Stimulated activated CD8-positive, alpha-beta memory T cell treated with anti-CD3 and anti-CD28 coated beads, Interleukin-7, amount 100 ng/mL, for 1 hour (primary cell): ENCODE measurements at places on chromosomes 6 and 20.

- peak; percentile 85 for DNase-seq
Measured at GRCh38 chr6:5260661-5261544, at the start of the genes FARS2 and LYRM4. FARS2 (plus strand) TSS chr6:5261513. LYRM4 (minus strand) TSS chr6:5260950; CDS start chr6:5260733, 217 bp downstream.

DNA sequence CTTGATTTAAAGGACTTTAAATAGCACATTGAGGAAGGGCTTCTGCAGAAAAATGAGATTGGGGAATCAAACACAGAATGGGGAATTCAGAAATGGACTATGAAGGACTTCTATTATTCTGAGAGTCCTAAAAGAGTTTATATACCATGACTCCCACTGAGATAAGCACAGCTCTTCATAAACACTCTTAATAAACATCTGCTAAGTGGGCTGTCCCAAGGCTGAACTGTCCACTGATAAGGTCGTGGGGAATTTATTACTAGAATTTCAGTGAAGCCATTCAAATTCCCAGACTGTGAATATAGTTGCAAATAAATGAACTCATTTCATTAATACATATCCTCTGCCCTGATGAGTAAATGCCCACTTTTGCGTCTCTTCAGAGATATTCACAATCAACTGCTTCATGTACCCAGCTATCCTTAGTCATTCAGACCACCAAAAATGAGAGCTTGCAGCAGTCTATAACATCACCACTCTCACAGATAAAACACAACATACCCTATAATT is 468.2 kb upstream of the RUNX2 start:
- no peak for DNase-seq

DNA sequence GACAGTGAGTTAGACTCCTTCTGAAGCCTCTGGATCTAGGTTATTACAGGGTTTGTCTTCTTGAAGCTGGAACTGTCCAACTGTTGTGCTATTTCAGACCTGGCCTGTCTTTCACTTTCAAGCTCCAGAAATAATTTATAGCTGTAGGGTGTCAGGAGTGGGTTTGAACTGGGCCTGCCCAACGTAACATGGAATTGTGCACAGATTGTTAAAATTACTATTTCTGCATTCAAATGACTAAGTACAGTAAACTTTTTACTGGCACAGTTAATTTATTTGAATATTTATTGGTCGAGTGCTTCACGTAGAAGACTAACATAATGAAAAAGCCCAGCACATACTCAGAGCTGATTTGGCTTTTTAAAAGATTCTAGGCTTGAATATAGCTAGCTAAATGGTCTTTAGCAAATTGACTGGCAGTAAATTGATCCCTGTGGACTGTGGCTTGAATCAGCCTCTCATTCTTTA is 74.3 kb downstream of the ARID1B start:
- no peak for DNase-seq

DNA sequence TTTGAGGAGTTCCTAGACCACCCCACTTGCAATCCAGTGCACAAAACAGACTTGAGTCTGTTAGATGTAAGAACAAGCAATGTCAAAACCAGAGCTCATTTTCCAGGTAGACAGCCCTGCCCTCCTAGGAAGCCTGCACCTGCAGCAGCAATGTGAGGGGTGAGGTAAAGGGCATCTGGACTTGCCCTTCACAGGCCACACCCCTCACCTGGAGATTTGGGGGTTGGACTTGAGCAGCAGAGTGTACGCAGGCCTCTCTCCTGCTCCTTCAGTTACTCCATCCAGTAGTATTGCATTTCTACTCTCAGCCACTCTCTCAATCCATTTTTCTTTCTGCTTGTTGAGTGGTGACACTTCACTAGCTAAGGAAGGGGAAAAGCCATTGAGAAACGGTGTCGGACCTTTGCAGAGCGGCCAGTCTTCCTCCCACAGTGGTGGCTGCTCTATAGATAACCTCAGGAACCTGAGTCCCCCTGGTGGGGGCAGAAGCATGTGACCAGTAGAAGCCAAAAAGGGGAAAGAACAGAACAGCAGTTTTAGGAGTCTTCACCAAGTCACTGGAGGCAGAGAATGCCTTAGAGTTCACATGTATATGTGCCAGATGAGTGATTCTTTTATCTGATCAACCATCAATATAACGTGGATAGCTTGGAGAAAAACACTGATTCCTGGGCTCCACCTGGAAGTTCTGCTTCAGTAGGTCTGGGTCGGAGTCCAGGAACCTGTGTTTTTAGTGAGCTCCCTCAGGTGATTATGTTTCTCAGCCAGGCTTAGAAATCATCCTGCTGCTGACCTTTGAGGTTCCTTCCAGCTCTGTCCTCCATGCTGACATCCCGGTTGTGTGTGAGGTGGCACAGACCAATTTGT is 28.0 kb downstream of the ARFGEF2 start:
- no peak for DNase-seq

DNA sequence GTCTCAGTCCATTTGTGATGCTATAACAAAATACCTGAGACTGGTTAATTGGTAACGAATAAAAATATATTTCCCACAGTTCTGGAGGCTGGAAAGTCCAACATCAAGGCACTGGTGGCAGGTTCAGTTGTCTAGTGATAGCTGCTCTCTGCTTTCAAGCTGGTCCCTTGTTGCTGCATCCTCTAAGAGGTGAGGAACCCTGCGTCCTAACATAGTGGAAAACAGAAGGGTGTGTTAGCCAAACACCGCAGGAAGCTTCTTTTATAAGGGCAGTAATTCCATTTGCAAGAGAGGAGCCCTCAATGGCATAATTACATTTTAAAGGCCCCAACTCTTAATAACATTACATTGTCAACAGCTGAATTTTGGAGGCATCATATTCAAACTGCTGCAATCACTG is 372.7 kb downstream of the ADGRB3 start:
- DNase-seq, result no peak

GRCh38 chr20:32775336-32775991 is 13.3 kb downstream of the DNMT3B start:
- no peak for DNase-seq

- DNase-seq, result no peak
Measured at GRCh38 chr6:80304014-80304413, 197.5 kb downstream of the BCKDHB start.

DNA sequence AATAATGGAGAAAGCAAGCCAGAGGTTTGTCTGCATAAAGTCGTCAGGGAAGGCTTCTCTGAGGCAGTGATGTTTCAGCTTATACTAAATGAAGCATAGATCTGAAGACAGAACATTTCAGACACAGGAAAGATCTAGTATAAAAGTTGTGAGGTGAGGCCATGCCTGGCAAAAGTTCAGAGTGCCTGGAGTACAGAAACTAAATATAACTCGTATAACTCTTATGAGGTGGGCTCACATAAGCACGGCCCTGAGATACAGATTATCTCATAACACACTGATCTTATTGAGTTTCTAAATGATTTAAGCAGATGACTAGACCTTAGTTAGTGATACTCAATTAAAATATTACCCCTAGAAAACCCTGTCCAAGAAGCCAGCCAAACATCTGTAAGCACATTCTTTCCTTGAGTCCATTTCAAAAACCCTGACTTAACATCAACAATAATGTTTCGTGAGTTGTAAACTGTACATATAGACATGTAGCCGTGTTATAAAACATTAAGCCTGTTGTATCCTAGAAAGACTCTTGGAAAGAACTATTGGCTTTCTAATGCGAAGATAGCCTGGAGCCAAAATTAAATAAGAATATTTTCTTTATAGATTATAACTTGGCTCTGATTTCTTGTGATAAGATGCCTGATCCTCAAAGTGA is 667.6 kb downstream of the TENT5A start:
- no peak for DNase-seq

DNA sequence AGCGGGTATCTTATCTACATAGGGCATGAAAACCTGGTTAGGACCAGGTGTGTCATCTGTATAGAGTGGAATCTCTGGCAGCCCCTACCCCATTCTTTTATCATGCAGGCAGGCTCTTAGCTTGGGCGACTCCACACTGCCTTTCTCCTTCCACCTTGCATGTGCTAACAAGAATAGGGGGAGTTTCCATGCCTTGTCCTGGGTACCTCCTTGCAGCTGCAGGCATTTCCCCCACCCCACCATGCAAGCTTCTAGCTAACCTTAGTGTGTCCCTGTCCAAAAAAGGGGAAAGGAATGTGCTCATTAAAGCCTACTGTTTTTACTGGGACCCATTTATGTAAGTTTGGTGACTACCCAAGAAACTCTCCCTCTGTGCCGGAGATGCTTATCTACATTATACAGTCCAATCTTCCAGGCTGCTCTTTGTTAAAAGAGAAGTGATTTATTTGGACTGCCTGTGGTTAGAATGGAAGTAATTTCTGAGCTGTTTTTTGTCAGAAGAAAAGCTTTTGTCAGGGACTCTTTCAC is 10.5 kb upstream of the CEP43 start:
- no peak for DNase-seq

DNA sequence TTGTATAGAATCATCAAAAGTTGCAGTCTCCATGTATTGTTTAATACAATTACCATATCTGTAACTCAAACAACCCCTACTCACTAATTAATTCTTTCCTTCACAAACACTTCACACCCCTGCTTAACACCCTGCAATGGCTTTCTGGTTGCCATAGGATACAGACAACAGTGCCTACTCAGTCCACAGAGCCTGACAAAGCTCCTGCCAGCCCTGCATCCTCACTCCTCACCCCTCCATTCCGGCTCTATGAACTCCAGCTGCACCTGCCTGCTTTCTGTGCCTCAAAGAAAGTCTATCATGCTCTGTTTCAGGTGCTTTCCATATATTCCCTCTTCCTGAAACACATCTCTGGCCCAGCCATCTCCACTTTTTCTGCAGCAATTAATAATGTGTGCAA is 253.4 kb downstream of the HACE1 start:
- no peak for DNase-seq

DNA sequence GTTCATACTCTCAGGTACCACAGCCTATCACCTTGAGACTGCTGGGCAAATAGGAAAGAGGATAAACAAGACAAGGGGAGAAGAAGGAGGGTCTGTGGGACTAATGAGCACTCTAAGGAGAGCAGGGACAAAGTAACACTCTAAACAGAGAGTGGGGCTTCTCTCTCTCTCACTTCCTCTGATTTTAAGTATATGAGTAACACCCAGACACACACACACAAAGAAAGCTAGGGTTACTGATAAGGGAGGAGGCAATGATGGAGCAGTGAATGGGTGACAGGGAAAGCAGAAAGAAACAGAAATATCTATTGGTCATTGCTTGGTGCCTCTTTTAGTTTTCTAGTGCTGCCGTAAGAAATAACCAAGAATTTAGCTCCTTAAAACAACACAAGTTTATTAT is 96.2 kb upstream of the RNF217 start:
- DNase-seq, result no peak

- no peak for DNase-seq
Measured at GRCh38 chr20:63915471-63915870, 20.5 kb downstream of the DNAJC5 start.
